Dermis microvascular lymphatic vessel endothelial cell (primary cell): ENCODE measurements at places on chromosomes 11 and 22. TPM values are rescaled to one million over a fixed set of nuclear protein-coding genes. Genes with fewer than 3 reads are reported as not detected.

Gene GP1BB
- 2.7 and 5.3 TPM in 2 replicates for total RNA-seq

Gene C22orf23
- total RNA-seq: under 0.01 and 0.13 TPM in 2 replicates

Gene FOLH1
- total RNA-seq: under 0.01 TPM in 1 of 2 replicates, not detected in the other

Gene MB
- not detected in 2 replicates for total RNA-seq

Gene FAM83F
- not detected in 2 replicates for total RNA-seq

Gene TRIM48
- total RNA-seq: not detected in 2 replicates

Gene MRGPRF
- 0.13 TPM in 2 replicates for total RNA-seq

Gene PTPN5
- total RNA-seq: not detected in 2 replicates

Gene OR52N1
- not detected in 2 replicates for total RNA-seq

Gene SOX10
- total RNA-seq: not detected in 2 replicates

Gene CST6
- 0.38 and 0.64 TPM in 2 replicates for total RNA-seq

Gene GPHA2
- total RNA-seq: not detected in 2 replicates

Gene GRM5
- total RNA-seq: under 0.01 TPM in 2 replicates

Gene BDNF
- under 0.01 and 0.13 TPM in 2 replicates for total RNA-seq

Gene MUC5AC
- total RNA-seq: not detected in 2 replicates

Gene GRK3
- 0.25 and 0.26 TPM in 2 replicates for total RNA-seq

Gene LIF
- total RNA-seq: 0.25 and 0.26 TPM in 2 replicates

Gene HEPN1
- under 0.01 TPM in 1 of 2 replicates, not detected in the other for total RNA-seq

Gene BMAL1
- total RNA-seq: 7.4 and 9.6 TPM in 2 replicates

Gene CD6
- 0.13 TPM in 1 of 2 replicates, not detected in the other for total RNA-seq

Gene FDX1
- total RNA-seq: 5.9 and 8.1 TPM in 2 replicates

Gene TIMP3
- total RNA-seq: 116 and 341 TPM in 2 replicates

Gene OR2D2
- total RNA-seq: 0.13 and 0.25 TPM in 2 replicates

Gene PDGFD
- total RNA-seq: 25.0 and 77.1 TPM in 2 replicates

Gene RGL4
- not detected in 2 replicates for total RNA-seq

Gene SCGB1D2
- not detected in 2 replicates for total RNA-seq

Gene FGF19
- total RNA-seq: not detected in 2 replicates

Gene EMSY
- total RNA-seq: 7.6 and 13.0 TPM in 2 replicates

Gene SERHL2
- total RNA-seq: 2.6 and 3.8 TPM in 2 replicates

Gene TSKU
- 3.0 and 5.9 TPM in 2 replicates for total RNA-seq

Gene CSNK2A3
- 2.1 and 3.3 TPM in 2 replicates for total RNA-seq

Gene SCGB1A1
- not detected in 2 replicates for total RNA-seq

Gene FGF3
- not detected in 2 replicates for total RNA-seq

Gene SHISA8
- not detected in 2 replicates for total RNA-seq

Gene ANO5
- total RNA-seq: under 0.01 and 0.25 TPM in 2 replicates

Gene ARHGAP20
- total RNA-seq: 0.13 and 0.76 TPM in 2 replicates

Gene LGR4
- total RNA-seq: 1.2 and 2.7 TPM in 2 replicates

Gene KRTAP5-1
- total RNA-seq: not detected in 2 replicates

Gene OR4C45
- total RNA-seq: not detected in 2 replicates

Gene PNPLA5
- not detected in 2 replicates for total RNA-seq

Gene TLCD5
- 4.1 and 7.2 TPM in 2 replicates for total RNA-seq

Gene CCDC89
- not detected in 2 replicates for total RNA-seq

Gene PRR33
- total RNA-seq: not detected in 2 replicates

Gene OR51I1
- total RNA-seq: 0.13 TPM in 1 of 2 replicates, not detected in the other

Gene OR10A6
- total RNA-seq: not detected in 2 replicates
